ENCODE measurements at places on chromosomes 7 and 10.

- DNase-seq: no peak
Measured at GRCh38 chr7:96084881-96085553, 236.9 kb downstream of the SLC25A13 start.

DNA sequence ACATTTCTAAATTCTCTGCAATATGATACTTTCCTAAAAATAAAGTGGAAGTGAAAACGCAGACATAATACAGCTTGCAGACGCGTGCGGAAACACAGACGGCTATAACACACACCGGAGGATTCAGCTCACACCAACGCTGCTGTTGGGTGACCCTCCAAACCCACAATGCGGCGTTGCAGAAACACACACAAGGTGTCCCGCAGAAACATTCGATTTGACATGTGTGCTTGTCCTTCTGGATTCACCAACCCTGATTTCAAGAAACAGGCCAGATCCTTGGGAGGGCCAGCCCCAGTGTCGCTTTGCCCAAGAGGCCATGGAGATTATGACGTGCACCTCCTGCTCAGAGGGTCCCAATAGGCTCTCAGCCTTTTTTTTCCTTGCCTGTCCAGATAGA lies 136.7 kb upstream of the TCERG1L start:
- no peak for DNase-seq

DNA sequence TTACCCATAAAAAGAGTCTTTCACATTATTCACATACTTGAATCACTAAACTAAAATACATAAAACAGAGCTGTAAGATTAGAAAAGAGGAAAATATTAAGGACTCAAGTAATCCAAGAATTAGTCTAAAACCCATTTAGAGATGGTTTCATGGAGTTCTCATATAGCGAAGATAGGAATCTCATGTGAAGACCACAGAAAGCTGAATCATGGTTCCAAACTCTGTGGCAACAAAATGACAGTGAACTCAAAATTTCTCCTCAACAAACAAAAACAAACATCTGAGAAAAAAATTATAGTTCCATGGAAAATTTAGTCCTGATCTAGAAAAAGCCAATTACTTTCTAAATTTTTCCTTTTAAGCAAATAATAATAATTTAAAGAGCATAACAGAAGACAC lies 34.6 kb downstream of the BAZ1B start:
- no peak for DNase-seq

DNA sequence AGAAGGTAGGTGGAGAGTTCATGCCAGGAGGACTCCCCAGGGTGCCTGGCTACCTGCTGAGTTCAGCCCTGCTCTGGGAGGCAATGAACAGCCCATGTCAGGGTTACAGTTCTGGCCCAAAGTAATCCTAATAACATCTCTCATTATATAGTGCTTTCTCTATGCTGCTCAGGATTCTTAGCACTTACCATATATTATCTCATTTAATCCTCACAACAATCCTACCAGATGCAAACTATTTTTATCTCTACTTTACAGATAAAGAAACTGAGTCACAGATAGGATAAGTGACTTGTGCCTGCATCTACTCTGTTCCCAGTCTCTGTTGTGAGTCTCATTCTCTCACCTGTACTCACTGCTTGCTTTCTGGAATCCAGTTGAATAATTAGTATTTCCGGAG lies 105.1 kb upstream of the NFE2L3 start:
- no peak for DNase-seq

DNA sequence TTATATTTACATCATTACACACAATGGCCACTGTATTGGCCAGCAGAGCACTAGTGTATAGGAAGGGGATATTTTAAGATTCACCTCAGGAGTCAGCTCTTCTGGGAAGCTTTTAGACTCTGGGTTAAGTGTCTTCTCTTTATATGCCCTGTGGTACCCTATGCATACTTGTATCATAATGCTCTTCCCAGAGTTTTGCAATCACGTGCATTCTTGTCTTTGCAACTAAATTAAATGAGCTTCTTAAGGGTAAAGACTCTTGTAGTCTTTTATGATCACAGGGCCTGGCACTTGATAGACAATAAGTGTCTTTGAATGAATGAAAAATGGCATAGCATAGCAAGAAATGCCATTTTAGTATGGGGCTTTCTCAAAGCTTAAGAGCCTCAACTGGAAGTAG lies 35.4 kb upstream of the ARMS2 start:
- DNase-seq: no peak

- no peak for DNase-seq
Measured at GRCh38 chr7:123570390-123571182, 13.0 kb upstream of the NDUFA5 start.

- no peak for DNase-seq
Measured at GRCh38 chr10:128871671-128872231, 595.3 kb upstream of the MGMT start.

DNA sequence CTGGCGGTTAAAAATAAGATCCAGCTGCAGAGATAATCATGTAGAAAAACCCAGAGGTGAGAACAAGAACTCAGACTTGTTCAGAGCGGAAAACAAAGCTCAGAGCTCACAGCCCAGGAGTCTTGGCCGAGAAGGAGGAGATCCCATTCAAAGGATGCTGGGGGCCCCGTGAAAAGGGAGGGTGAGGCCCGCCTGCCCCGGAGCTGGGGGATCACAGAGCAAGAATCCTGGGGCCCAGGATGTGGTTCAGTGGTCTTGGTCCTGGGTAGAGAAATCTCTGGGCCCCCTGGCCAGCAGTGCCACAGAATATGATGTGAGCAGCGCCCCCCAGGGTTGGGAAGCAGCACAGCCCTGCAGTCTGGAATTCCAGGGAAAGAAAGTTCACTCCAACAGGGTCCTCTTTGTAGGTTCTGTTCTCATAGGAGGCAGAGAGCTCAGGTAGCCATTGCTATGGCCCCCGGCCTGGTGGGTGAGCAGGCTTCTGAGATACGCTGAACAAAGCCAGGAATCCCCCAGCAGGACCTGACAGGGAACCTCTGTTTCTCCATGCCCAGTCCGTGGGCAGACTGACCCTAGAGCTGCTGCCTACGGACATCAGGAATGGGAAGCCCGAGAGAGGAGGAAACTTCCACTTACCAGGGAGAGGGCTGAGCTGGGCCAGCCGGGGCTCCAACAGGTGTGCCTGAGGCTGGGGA lies 77.7 kb upstream of the GNA12 start:
- no peak for DNase-seq

DNA sequence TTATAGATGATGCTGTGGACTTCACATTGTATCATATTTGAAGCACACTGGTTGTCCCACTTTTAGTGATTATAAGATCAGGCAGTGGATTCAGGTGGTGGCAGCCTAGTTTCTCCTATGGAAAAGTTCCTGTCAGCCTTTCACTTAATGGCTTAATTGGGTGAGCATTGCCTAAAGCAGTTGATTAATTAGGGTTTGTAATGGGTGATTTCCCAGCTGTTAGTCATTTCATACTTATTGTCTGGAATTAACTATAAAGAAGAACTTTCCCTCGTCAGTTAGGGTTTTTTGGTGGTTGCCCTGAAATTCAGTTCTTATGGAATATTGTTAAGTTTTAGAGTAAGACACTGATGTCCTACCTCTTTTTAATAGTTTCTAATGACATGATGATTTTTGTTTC lies 78.8 kb downstream of the SLC25A40 start:
- no peak for DNase-seq

DNA sequence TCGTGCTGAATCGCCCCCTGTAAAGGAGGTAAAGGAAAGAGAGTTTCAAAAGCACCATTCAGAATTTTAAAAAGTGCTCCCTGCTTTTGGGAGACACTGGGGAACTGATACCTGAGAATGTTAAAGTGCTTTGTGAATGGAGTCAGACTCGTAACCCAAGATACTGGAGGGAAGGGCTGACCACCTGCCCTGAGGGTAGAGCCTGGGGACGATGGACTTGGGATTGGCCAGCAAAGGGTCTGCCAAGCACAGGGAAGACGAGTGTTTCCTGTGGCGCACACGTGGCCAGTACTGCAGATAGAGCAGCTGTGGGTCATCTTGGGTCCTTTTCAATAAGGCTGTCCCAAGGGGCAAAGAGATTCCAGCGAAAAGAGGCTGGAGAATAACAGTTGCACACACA lies 1284.1 kb upstream of the AUTS2 start:
- no peak for DNase-seq

DNA sequence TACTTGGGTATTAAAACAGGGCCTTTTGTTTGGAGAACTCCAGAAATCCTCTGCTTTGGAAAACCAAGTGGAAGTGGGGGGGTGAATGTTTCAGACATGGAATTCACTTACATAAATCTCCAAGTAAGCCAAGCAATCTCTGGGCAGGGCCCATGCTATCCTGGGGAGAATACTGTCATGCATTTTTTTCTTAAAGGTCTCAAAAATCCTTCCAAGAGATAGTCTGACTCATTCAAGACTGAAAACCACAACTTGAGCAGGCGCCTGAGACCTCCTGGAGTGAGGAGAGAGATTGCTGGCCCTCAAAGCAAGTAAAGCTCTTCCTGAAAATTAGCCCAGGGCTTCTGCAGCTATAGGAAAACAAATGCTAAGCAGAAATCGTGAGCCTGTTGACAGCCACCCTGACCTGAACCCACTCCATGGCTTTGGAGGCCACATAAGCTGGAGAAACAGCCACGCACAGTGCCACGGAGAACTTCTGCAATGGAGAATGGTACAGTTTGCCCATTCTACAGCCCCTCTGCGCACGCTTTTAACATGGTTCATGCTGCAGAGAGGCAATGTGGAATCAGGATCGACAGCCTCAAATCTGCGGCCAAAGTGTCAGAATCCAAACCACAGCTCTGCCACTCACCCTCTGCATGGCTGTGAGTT lies 203.1 kb upstream of the AUTS2 start:
- DNase-seq: no peak

DNA sequence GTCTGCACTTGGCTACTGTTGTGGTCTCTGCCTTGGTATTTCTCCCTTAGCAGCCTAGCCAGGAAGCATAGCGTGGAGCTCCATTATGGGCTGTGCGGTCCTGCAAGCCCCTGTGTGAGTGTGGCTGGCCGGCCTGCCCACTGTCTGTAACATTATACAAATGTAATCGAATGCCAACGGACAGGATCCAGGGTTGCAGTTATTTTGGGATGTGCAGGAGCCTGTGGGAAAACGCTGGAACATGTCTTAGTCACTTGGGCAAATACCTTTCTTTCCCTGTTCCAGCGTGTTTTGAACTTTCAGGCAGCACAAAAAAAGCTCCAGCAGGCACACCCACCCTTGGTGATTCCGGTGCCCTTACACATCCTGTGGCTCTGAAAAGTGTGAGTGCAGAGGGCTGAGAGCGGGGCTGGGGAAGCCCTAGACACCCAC lies 29.5 kb downstream of the BAG3 start:
- no peak for DNase-seq

DNA sequence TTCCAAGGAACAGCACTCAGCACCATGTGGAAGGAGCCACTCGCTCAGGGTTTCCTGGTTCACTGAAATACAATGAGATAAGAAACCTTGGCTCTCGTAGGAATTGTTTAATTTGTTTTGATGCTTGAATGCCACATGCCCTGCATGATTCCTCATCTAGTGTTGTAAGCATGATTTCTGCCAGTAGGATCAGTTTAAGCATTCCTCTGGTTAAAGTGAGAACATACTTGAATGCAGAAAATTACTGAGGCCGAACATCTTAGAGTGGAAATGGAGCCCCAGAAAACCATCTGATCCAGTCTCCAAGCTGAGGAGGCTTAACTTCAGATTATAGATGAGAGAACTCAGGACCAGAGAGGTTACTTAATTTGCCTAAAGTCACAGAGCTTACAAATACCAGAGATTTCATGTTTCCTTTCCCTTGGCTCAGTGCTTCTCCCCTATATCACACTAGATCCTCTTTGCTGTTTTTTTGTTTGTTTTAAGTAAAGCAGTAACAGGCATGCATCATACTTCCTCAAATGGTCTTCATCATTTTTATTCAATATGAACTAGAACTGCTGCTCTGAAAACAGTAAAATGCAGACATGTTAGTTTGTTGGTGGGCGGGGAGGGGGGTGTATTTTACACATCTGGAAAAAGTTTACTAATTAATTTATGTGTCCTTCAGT lies 125.1 kb downstream of the ADAM12 start:
- no peak for DNase-seq

DNA sequence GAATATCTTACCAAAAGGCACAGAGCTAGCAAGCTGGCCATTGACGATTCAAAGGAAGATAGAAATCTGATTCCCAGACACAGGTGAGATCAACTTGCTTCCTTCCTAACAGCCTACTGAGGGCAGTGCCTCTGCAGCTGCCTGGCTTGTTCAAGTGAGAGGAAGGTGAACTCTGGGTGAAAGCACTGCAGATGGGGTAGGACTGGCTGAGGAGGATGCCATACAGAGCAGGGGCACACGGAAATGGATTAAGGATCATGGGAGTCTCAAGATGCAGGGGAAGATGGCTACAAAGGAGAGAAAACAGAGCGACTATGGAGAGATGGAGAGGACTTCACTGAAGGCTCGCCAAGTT lies 34.4 kb upstream of the GPAM start:
- DNase-seq: no peak

DNA sequence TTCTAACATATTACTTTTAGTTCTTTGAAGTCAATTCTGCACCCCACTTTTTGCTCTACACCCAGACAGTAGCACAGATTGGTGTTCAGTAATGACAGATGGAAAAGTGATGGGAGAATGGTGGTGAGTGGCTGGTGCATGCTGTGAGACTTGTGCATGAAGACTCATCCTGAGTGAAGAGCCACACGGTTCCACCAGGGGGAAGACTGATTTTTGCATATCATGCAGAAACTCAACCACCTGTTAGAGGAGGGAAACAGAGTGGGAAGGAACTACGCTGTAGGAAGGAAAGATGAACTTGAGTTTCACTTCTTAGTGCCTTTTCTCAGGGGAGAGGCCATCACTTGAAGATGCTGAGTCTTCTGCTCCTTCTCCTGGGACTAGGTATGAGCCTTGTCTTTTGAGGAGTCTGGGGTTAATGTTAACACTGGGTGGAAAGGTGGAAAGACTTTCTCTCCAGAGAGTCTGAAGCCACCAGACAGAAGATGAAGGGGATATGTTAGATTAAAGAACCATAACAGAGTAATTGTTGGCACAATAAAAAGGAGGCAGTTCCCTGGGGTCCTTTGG lies 9.3 kb upstream of the PRSS1 start:
- peak; percentile 18 for DNase-seq

DNA sequence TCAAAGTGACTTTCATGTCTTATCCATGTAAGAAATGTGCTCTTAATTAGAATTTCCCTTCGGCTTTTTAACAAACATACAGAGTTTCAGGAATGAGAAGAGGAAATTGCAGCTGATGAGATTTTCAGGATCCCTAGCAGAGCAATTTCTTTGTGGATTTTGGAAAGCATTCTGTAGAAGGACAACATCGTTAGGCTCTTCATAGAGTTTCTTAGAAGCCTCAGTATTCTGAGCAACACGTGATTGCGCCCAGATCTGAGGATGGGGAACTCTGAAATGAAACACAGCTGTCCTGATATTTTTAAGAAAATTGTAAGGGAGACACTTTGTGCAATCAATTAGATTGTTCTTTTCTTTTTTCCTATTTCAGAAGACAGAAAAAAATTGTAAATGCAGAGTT lies 85.8 kb downstream of the LHFPL3 start:
- no peak for DNase-seq

GRCh38 chr7:116683786-116684185 lies 11.8 kb downstream of the MET start:
- no peak for DNase-seq

GRCh38 chr7:80552031-80552694 lies 40.3 kb upstream of the GNAT3 start:
- DNase-seq: no peak
